ENCODE measurements at places on chromosomes 7 and 10. TPM values are rescaled to one million over a fixed set of nuclear protein-coding genes. Genes with fewer than 3 reads are reported as not detected.

Gene FXYD4
- polyA plus RNA-seq: not detected

Gene PNLIP
- polyA plus RNA-seq: not detected

Gene FAM131B
- 0.43 TPM for polyA plus RNA-seq

GRCh38 chr7:89232-90019 lies 102.9 kb upstream of the FAM20C start:
- no peaks in the 10 kb centered on the region for H3K27me3 ChIP-seq
- no peak overlapping the region for H3K4me3 ChIP-seq
- H3K27ac ChIP-seq: peak overlapping the region; percentile 51
- no peaks in the 10 kb centered on the region for H3K36me3 ChIP-seq
- DNase-seq: peak; percentile 95

DNA sequence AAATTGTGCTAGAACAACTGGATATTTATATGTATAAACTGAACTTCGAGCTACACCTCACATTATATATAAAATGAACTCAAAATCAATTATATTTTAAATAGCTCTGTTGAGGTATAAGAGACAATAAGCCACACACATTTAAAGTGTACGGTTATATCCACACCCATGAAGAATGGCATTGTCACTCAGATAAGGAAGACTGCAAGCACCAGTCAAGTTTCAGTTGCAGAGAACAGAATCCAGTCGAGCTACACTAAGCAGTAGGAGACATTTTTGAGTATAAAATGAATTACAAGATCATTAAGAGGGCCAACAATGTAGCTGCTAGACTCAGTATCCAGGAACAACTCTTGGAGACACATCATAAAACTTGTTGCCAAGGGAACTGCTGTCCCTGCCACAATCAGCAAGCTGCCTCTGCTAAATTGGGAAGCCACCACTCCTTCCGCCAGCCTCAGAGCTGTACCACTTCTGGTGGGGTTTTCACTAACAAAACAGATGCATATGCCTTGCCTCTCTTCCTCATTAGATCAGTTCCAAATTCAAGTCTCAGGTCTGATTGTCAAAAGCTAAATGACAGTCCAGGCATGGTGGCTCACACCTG lies 19.6 kb upstream of the GPNMB start:
- no peaks in the 10 kb centered on the region for H3K36me3 ChIP-seq
- DNase-seq: no peak
- no peaks in the 10 kb centered on the region for H3K27me3 ChIP-seq
- no peak overlapping the region for H3K27ac ChIP-seq
- no peak overlapping the region for H3K4me3 ChIP-seq

Measured in CD14-positive monocyte (primary cell).